Activated CD4-positive, CD25-positive, alpha-beta regulatory T cell treated with anti-CD3 and anti-CD28 coated beads, Interleukin-2, amount 50 U/mL, for 16 hours (primary cell): ENCODE measurements at places on chromosomes 5 and 9.

- DNase-seq = no peak
These were observed 7.2 kb upstream of the PIP5K1B start for GRCh38 chr9:68697851-68698250.

DNA sequence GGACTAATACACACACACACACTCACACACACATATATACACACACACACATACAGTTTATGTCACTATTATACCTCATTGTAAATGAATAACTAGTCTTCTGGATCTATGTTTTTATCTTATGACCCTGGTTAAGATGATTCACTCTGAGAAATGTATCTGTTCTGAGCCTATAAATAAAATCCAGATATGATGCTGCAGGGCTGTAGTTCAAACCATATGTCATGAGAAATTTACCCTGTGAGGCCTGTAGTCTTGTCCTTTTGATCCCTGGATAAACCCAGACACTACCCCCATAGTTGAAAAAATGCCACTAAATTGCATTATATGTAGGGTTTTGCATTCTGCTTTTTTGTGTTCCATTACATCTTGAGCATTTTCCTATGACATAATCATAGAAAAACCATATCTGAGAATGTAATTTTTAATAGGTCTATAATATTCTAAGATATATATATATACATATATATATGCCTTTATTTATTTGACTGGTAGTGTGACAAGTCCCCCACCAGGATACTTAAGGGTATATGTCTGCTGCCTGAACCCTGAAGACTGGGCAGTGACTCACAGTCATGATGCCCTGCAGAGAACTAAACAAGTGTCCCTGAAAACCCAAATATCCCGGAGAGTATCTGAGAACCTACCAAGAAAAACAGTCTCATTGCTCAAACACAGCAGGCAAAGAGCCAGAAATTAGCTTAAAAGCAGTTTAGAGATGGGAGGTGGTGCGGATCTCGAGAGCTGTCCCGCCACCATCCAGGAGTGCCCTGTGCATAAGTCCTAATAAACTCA lies 18.4 kb upstream of the ALDOB start:
- DNase-seq = no peak

DNA sequence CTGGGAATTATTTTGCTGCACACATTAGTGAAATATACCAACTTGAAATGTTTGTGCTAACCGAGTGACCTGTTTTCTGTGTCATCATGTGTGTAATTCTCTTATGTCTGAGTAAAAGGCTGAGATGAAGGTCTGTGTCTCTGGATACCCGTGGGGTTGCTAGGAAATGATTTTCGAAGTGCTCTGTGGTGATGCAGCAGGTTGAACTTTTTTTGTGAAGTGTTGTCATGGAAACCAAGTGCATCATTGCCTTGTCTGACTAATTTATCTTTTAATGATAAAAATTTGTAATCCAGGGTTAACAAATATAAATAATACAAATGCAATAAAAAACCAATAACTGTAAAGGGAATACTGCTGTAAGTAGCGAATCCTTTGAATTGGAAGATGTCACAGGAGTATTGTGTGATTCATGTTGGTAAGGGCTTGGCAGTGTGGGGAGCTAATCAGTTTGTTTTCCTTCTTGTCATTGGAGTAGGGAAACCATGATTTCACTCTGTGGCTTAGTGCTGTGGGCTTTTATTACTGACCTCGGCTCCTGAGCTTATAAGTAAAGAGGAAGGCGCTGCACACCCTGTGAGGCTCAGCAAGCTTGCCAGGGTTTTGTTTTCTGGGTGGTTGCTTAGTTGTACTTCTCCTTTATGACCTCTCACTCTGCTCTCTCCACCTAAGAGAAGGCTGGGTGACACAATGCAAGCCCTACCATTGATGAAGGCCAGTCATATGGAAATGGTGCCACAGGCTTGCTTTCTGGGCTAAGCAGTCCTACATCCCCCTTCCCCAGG lies 22.3 kb downstream of the PDE8B start:
- no peak for DNase-seq

DNA sequence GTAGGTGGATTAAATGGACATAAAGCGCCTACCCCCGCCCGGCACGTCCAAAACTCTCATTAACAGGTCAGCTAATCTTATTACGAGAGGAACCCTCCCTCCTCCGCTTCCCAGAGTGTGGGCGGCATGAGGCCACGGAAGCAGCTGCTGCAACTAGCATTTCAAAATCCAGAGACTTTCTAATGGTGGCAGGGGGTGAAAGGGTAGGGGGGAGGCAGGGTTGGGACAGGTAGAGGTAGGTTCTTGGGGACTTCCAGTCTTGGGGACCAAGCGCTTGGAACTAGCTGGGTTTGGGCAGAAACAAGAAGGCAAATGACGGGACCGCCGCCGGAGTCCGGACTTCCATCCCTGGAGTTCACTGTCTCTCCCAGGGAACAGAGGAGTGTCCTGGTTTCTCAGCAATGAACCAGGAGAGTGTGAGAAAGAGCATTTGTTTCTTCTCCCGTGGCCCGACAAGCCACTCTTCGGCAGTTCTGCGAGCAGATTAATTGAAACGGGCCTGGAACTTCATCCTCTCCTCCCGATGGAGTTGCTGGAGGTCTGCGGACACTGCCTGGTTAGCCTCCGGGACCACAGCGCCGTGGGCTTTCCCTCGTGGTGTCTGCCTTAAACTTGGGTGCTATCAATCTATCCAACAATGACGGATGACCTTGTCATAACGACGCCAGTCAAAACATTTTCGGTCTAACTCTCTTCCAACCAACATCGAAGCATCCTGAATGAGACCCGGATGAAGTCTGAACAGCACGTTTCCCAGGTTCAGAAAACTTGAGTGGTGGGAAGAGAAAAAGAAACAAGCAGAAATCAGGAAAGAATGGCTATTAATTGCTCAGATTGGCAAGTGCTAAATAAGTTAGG lies 1.6 kb upstream of the PRDM6 start:
- no peak for DNase-seq

DNA sequence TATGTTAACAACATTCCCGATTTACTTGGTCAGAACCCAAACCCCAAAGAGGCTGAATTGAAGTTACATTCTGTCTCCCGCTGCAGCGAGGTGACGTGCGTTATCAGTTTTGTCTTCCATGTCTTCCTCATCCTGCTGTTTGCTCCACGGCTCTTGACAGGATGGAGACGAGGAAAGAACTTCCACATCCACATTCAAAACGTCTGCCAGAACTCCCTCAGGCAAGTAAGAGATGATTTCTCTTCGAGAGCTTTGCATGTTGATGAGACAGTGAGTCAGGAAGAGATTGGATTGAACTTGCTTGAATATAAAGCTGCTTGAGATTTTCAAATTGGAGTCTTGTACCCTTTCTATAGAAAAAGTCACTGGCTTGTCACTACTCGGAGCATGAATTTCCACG lies 242.6 kb downstream of the AUH start:
- no peak for DNase-seq

DNA sequence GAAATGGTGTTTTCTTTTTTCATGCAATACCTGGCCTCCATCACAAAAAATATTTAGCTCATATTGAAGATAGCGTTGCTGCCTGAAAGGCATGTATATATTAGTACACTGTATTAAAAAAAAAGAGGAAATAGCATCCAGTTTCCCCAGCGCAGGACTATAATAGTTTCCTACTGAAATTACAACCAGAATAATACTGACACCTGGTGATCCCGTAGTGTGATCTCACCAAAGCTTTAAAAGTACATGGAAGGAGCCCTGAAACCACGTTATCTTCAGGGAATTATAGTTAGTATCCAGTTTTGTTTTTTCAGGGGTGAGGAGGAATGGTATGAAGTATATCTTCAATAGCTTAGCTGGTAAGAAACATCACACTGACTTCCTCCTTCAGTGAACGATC lies 264.9 kb downstream of the CD180 start:
- no peak for DNase-seq

DNA sequence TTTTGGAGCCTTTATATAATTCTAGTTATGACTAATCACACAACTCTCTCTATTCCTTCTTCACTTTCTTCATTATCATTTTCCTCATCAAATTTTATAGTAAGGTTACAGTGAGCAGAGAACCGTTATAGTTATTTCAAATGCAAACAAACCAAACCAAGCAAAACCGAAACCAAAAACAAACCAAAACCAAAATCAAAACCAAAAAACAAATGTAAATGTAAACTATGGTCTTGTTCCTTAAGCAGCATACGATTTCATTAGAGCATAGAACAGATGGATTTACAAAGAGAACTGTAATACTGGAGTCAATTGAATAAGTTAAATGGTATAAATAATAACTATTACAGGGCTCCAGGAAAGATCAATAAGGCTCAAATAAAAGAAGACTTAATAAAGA lies 447.1 kb downstream of the LRRC70 start:
- no peak for DNase-seq

DNA sequence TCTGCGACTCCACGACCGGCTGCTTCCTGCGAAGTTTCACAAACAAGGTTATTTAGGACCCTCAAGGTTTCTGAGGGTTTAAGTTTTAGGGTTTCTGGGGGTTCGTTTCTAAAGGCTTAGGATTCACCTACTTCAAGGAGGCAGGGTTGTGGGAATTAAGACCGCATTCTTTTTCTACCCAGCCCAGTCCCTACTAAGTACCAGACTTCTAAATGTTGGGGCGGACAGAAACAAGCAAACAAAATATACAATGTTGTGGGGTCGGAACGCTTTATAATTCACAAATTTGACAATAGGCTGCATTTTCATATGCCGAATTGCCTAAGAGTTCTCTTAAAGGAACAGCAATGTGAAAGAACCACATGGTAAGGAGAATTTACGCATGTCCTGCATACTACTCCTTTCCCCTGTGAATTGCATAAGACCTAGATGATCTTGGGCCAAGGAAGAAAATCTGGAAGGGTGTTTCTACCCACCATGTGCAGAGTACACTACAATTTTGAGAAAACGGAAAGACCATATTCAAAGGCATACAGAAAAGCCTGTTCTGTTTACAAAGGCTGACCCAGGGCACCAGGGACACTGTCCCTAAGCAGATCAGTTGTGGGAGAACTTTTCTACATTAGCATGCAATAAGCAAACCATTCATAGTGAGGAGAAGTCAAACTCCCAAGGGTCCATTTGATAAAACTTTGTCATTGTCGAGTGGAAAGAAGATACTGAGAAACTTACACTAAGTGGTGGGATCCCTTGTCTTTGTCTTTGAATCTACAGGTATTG lies 457.3 kb downstream of the RAB3C start:
- no peak for DNase-seq

DNA sequence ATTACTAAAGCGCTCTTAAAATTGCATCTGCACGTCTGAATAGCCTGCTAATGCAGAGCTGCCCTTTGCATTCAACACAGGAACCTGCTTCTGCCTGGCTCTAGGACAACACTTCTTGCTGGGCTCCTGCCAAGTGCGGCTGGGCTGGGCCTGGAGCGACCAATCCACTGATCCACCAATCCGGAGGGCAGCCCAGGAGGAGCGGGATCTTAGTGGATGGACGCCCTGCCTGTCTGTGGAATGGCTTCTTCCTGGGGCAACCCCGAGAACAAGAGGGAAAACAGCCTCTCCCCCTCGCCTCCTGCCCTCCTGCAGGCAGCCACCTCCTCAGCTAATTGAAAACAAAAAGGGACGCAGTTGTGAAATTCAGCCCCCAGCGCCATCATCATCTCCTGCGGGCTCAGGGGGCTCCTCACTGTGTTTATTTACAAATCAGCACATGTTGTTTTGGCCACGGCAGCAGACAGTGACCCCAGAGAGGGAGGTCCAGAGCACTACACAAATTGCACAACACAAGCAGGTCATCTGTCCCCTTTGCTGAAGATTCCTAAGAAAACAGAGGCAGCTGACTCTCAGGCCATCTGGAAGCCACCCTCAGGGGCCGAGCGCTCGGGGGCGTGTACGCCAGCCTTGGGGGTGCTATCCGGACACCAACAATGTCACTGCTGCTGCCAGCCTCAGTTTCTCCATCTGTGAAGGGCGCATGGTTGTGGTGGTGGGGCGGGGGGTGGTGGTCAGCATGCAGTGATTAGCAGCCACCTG lies 57.3 kb downstream of the GADD45G start:
- no peak for DNase-seq

- DNase-seq = no peak
These were observed 24.6 kb downstream of the PIK3R1 start for GRCh38 chr5:68240202-68240601.

GRCh38 chr9:92882276-92882675 lies 4.4 kb upstream of the ZNF484 start:
- no peak for DNase-seq

DNA sequence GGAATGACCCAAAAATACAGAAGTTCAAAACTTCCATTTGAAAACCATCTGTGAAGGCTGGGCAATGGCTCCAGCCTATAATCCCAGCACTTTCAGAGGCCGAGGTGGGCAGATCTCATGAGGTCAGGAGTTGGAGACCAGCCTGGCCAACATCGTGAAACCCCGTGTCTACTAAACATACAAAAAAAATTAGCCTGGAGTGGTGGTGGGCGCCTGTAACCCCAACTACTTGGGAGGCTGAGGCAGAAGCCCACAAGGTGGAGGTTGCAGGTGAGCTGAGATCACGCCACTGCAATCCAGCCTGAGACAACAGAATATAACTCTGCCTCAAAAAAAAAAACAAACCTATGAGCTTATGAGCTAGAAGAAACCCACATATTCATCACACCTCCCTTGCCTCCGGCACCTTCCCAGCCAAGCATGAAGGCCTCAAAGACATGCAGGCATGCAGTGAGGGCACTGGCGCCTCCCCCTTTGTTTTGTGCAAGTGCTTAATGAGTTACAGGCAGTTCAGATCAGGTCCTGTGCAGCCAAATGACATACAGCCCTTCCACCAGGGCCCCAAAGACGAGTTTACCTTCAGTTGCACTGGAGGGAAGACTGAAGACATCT lies 9.9 kb downstream of the HNRNPH1 start:
- no peak for DNase-seq

DNA sequence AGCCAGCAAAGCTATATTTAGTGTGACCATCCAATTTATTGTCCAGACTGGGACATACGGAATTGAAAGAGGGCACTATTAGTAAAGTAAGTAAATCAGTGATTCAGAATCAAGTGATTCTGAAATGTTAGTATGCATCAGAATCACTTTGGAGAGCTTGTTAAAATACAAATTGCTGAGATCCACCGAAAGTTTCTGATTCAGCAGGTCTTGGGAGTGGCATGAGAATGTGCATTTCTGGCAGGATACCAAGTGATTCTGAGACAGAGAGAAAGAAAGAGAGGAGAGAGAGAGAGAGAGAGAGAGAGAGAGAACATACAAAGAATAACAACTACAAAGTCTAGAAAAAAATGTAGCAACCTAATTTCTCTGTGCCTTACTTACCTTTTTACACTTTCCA lies 65.4 kb upstream of the ASTN2 start:
- no peak for DNase-seq

- DNase-seq = no peak
These were observed 62.3 kb upstream of the HMHB1 start for GRCh38 chr5:143749581-143750205.

GRCh38 chr9:122780026-122780425 lies 8.7 kb upstream of the OR5C1 start:
- no peak for DNase-seq

- DNase-seq = no peak
These were observed 238.0 kb upstream of the IRX2 start for GRCh38 chr5:2989517-2989916.

GRCh38 chr5:7066471-7067235 lies 329.3 kb upstream of the ADCY2 start:
- no peak for DNase-seq

GRCh38 chr5:150540615-150541396 lies 32.9 kb downstream of the NDST1 start:
- no peak for DNase-seq

- DNase-seq = no peak
These were observed 80.2 kb downstream of the MYO10 start for GRCh38 chr5:16855898-16856297.
